ENCODE measurements at places on chromosomes 13 and 19.
A peak's percentile ranks its signal among the peaks of the same experiment; 100 is the strongest.

DNA sequence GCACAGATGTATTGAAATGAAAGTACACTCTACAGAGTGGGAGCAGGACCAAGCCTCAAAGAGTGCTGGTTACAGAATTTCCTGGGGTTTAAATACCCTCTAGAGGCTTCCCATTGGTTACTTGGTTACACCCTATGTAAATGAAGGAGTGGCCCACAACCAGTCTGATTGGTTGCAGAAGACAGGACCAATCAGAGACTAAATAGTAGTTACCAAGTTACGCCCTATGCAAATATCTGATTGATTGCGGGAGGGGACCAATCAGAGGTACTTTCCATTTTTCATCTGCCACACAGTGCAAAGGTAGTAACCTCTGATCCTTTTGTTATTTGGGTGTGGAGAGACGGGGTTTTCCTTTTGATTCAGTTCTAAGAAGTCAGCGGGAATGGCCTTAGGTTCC lies 5.5 kb upstream of the ZFP82 start:
- no peak for DNase-seq

DNA sequence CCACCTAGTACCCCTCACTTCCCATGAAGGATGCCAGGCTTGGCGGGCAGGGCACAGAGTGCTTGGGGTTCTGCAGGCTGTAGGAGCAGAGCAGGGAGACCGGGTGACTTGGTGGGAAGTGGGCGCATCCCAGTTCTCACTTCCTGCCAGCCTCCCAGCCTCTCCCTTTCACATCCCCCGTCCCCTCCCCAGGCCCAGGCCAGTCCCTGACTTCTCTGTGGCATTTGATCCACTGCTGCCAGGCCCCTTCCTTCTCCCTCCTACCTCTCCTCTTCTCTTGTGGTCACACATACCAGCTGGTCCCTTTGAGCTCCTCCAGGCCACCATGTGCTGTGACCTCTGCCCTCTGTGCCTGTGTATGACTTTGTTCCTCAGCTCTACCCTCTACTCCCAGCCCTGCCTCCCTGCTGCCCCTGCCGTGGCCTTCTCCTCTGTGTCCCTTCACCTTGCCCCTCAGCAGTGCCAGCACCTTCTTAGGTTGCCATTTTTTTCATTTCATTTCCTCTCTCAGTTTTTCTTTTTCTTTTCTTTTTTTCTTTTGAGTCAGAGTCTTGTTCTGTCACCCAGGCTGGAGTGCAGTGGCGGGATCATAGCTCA lies 19.5 kb downstream of the MYO1F start:
- DNase-seq: no peak

DNA sequence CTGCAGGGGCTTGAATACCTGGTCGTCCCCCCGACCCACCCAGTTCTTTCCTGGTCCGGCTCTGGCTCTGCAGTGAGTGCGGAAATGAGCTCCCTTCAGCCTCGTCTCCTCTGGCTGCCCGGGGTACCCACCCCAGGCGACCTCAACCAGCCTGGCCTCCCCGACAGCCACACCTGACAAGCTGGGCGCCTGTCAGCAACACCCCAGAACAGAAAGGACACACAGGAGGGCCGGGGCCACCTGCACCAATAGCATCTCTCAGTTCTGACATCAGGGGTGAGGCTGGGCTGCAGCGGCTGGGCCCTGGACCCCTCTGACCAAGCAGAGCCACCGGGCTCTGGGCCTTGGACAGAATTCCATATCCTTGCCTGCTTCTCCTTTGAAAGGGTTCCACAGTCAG lies 19.7 kb downstream of the SUGP1 start:
- no peak for DNase-seq

DNA sequence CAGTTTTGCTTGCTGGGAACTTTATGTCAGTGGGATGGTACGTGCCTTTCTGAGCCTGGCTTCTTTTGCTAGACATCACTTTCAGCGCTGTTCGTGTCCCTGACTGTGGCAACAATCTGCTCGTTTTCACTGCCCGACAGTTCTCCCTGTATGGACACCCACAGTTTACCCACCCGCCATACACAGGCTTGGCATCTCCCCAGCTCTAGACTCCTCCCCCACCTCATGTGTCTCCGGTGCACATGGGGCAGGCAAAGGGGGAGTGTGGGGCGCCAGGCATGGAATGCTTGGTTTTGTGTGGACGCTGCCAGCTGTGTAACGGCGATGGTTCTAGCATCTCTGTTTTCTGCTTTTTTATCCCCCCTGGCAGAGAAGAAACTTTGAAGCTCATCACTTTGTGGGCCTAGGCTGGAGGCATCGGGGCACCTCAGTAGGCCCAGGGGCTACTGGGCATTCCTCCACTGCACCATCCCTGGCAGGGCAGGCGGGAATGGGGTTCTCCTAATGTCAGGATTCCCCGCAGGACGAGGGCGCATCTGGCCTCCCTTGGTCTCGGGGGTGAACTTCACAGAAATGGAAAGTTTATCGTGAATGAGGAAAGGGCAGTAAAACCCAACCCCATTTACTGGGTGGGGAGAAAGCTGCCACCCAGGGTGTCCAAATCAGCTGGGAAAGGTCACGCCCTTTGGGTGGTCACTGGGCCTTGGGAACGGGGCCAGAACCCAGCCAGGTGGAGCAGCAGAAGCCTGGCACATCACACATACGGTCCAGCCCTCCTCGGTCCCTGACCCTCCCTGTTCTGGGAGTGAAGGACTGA lies 60.8 kb downstream of the CEBPG start:
- DNase-seq: no peak

- no peak for DNase-seq
Measured at GRCh38 chr19:2332341-2333026, 4.0 kb downstream of the SPPL2B start.

- no peak for DNase-seq
Measured at GRCh38 chr19:38165335-38165734, 58.7 kb downstream of the DPF1 start.

DNA sequence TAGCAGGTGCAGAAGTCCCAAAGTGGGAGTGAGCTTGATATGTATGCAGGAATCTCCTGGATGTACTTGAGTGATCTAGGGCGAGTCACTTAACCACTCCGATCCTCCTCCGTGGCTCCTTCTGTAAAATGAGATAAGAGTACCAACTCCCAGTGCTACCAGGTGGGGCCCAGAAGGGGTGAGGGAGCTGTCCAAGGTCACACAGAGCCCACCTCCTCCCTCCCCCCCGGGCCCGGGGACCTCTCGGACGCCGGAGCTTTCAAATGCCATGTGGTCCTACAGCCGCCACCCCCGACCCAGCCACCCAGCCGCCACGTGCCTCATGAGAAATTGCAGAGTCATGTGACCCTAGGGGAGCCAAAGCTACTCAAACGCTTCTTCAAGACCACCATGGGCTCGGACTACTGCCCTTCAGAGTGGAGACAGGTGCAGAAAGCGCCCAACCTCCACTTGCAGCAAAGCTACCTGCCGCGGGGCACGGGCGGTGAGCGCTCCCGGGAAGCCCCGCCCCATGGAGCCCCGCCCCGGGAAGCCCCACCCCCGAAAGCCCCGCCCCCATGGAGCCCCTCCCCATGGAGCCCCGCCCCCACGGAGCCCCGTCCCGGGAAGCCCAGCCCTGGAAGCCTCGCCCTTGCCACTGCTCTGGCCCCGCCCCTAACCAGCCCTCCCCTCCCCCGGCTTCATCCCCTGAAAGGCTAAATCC lies 10.1 kb upstream of the ZNF358 start:
- DNase-seq: peak; percentile 63

- DNase-seq: no peak
Measured at GRCh38 chr19:35046461-35046860, 4.9 kb downstream of the HPN start.

- DNase-seq: no peak
Measured at GRCh38 chr19:1520203-1520780, 3.6 kb upstream of the PLK5 start.

DNA sequence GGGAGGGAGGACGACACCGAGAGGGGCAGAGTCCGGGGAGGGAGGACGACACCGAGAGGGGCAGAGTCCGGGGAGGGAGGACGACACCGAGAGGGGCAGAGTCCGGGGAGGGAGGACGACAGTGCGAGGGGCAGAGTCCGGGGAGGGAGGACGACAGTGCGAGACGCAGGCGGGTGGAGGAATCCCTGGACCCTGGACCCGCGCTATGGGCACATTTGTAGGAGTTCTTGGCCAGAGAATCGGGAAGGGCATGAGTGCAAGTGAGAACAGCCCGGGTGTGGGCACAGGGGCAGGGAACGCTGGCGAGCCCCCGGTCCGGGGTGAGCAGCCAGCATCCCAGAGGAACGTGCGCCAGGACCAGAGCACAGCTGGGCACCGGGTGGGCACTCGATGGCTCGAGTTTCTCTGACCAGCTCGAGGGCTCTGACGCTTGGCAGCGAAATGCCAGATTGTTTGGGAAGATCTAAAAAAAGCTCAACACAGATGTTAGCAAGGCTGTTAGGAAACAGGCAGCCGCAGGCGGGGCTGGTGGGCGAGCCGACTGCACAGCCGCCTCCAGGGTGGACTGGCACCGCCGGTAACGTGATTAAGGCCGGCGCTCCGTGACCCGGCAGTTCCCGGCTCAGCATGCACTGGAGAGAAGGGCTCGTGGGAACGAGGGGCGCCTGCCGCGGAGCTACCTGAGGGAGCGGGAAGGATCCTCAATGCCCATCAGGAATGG lies 17.9 kb upstream of the C2CD4C start:
- no peak for DNase-seq

GRCh38 chr19:51320280-51320657 lies 8.8 kb downstream of the IGLON5 start:
- no peak for DNase-seq

DNA sequence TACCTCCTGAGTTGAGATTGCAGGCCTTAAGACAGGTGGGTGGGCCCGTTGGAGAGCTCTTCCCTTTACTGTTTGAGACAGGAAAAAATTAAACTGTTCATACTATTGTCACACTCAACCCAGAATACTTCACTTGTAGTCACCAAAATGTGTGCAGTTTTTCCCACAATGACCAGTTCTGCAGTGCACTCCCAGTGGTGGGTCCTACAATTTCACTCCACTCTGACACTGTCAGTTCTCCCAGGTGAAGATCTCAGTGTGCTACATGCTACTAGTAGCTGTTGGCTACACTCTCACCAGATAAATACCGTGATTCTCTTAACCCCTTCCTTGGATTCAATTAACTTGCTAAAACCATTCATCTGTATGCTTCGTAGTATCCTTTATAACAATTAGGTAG lies 2.9 kb downstream of the ZNF665 start:
- DNase-seq: no peak

DNA sequence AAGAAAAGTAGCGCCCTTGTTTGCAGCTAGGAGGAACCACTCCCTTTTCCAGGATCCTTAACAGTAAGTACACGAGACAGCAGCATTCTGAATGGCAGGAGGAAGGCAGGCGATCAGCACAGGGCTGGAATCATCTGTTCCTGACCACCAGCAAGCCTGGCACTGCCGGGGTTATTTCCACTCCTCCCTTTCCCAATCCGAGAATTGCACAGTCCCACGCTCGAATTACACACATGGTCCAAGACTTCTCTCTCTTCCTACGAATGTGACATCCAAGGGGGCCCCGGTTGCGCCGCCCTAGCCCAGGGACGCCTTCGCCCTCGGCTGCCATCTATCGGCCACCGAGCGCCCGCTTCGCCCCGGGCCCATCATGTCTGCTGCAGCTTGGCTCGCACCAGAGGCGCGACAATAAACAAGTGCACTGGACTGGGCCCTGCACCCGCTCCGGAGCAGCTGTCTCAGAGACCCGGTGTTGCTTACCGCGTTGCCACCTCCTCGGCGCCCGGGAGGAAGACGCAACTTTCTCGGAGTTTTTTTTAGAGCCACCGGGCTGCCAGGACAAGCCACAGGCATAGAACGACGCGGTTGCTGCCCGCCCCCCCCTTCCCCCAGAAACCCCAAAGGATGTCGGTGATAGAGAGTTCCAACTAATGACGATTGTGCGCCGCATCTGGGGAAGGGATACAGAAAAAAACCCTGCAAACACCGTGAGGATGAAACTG lies at the start of gene SLITRK5:
Gene SLITRK5 (plus strand): TSS at position 341 of the 722 bp plus-strand sequence. CDS start 4,018 bp downstream, outside the sequence.
- DNase-seq: peak; percentile 90

DNA sequence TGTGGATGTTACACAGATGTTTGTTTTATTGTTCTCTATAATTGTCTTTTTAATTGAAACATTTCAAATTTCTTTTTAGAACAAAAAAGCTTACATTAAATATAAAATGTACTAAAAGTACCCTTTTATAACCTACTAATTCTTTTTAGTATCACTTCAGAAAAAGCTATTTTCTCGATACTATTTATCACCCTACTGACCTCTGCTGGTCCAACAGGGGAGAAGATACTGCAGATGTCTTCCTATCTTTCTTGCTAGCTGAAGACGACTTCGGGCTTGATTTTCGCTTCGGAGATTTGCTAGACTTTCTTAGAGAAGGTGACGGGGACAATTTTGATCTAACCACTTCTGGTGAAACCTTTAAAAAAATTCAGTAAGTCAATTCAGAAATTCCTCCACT lies 42.4 kb downstream of the ZC3H13 start:
- peak; percentile 40 for DNase-seq

- DNase-seq: no peak
Measured at GRCh38 chr13:31903111-31903815, 128.3 kb upstream of the FRY start.

DNA sequence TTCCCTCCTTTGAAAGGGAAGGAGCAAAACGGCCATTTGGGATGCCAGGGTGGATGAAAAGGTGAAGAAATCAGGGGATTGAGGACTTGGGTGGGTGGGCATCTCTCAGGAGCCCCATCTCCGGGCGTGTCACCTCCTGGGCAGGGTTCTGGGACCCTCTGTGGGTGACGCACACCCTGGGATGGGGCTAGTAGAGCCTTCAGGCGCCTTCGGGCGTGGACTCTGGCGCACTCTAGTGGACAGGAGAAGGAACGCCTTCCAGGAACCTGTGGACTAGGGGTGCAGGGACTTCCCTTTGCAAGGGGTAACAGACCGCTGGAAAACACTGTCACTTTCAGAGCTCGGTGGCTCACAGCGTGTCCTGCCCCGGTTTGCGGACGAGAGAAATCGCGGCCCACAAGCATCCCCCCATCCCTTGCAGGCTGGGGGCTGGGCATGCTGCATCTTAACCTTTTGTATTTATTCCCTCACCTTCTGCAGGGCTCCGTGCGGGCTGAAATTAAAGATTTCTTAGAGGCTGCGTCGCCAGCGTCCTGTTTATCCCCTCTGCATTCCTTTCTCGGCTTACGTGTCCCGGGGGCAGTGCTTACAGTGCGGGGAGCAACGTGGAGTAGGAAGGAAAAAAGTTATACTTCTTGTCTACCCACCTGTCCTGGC lies 15.2 kb upstream of the S1PR4 start:
- peak; percentile 89 for DNase-seq

DNA sequence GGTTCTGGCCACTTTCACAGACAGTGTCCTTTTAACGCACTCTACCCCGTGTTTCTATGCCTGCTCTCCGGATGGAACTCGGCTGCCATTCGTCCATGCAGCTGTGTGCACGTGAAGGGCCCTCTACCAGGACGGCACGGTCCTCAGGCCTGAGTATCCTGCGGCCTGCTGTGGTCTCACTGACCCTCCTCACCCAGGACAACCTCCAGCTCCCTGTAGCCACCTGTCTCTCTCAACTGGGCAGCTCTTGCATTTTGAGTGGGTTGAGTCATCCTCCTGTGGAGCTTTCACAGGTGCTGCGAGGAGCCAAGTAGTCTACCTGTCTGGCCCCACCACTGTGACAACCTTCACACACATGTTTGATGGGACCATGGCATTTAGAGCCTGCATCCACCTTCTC lies 321.7 kb upstream of the TSHZ3 start:
- no peak for DNase-seq

Data from neural progenitor cell (in vitro differentiated cells).